ENCODE measurements at places on chromosomes 5 and 9.

GRCh38 chr5:138979684-138980280, 104.6 kb upstream of the LRRTM2 start:
- DNase-seq: no peak

- no peak for DNase-seq
Measured at GRCh38 chr5:160272889-160273288, 39.5 kb downstream of the CCNJL start.

DNA sequence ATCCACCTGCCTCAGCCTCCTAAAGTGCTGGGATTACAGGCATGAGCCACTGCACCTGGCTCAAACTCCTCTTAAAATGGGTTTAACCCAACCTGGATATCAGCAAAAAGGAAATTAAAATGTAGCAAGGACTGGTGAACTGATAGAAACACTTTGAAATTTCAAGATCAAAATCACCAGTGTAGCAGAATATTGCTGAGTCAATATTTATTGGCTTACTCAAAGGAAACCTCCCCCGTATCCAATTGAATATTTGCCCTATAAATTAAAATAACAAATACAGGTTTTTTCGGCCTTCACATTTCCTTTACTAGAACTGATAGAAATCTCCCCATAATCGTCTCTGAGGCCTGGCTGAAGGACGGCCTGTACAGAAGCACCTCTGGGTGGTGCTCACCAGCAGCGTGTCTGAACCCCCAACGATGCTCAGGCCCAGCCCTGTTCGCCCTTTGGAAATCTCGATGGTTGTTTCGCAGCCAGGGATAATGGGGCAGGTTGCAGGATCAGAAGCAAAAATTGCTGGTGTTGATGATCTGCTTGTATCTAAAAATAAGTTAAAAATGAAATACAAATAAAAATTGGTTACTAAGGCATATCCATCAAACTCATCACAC, 156.6 kb downstream of the MPDZ start:
- DNase-seq: no peak

GRCh38 chr9:91477106-91477505, 53.5 kb upstream of the NFIL3 start:
- DNase-seq: no peak

DNA sequence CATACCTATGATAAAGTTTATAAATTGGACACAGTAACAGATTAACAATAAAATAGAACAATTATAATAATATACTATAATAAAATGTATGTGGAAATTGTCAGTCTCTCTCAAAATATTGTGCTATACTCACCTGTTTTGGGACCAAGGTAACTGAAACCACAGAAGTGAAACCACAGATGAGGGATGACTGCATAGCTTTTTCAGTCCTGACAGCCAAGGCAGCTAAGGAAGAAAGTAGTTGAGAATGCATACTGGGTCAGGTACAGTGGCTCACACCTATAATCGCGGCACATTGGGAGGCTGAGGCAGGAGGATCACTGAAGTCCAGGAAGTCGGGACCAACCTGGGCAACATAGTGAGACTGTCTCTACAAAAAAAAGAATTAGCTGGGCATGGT, 8.9 kb downstream of the SRP19 start:
- no peak for DNase-seq

DNA sequence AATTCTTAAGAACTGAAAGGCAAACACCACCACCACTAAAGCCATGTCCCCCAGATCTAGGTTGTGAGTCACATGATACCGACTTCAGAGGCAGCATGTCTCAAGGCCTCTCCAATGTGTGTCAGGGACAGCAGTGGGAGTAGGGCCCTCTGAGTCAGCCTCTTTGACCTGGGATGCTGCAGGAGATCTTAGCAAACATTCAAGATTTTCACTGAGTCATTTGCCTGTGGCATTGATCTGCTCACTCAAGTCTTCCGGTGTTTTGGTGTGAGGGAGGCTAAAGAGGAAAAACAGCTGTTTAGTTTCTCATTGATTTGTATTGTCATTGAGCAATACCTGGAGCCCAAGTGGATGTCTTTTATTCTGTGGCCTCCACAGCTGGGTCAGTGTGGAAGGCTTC, 36.1 kb downstream of the TMC1 start:
- peak; percentile 92 for DNase-seq

DNA sequence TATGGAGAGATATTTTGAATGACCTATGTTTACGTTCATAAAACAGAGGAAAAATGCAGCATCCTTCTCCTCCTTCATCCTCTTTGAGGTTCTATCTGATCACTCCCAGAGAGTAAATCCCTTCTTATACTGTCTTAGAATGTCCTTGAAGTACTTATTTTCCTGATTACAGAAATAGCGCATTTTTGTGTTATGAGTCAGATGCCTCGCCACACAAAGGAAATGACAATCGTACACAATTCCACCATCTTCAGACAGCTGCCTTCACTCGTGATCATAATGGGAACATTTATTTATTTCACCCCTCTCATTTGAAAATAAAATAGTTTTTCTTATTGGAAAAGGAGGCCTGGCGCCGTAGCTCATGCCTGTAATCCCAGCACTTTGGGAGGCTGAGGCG, 2.4 kb upstream of the GLT6D1 start:
- peak; percentile 30 for DNase-seq

DNA sequence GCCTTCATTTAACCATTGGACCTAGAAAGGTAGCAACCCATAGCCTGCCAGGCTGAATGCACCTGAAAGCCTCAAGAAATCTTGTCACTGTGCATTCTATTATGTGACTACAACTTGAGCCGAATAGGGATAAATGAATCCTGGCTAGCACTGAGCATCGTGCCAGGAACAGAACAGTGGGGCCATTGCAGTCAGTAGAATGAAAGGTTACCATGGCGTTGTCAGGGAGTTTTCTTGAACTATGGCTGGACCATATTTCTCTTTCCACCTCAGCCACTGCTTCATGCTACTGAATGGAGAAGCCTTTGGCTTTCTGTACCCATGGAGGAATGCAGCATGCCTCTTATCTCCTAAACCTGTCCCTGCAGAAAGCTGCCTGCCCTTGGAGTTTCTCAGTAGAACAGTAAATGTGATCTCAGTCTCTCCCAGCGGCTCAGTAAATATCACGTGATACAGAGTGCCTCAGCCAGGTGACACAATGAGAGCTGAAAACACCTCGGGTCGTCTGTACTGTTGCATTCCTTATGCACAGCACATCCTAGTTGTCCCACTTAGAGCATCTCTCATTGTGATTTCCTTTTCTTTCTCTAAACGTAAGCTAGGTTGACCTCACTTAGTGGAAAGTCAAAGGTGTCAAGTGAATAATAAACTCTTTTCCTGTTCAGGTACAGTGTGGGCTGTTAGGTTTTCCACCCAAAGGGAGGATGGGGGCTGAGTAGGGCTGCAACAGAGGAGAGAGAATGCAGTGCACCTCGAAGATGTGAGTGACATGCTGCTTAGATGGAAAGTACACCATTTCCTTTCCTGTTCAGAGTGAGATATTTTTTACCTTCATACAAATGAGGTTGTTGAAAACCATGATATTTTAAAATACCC, 115.3 kb downstream of the MACIR start:
- DNase-seq: no peak

All from fibroblast of skin of right biceps (primary cell).